ENCODE measurements at places on chromosomes 12 and 14. TPM values are rescaled to one million over a fixed set of nuclear protein-coding genes. Genes with fewer than 3 reads are reported as not detected.

DNA sequence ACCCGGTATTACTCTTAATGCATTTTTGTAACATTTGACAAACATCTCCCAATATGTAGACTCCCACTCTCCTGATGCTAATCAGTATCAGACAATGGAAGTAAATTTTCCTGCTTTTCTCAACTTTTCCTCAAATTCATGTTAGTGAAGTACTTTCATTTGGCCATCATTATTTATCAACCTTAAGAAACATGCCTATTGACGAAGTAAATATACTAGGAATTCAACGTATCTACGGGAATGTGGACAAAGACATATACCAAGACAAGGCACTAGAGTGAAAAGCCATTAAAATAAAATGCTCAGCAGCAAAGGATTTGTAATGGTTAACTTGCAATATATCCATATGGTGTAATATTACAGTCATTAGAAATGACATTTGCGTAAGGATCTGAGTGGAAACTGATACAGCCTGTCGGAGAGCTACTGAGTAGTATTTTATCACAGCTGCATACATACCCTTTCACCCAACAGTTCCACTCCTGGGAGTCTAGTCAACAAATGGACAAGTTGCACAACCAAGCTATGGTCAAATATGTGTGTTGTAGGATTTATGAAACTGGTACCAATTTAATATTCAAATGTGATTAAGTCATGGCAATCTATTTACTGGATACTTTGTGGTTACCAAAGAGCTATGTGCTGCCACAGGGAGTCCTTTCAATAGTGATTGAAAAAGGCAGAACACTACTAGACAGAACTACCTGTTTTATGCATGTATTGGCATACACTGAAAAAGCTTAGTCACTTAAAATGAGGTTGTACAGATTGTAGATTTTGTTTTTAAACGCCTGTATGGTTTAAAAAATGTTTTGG, 26.5 kb downstream of the NUDT4 start:
- no peak for DNase-seq

GRCh38 chr14:83638748-83639504, 1891.0 kb upstream of the FLRT2 start:
- DNase-seq = no peak

DNA sequence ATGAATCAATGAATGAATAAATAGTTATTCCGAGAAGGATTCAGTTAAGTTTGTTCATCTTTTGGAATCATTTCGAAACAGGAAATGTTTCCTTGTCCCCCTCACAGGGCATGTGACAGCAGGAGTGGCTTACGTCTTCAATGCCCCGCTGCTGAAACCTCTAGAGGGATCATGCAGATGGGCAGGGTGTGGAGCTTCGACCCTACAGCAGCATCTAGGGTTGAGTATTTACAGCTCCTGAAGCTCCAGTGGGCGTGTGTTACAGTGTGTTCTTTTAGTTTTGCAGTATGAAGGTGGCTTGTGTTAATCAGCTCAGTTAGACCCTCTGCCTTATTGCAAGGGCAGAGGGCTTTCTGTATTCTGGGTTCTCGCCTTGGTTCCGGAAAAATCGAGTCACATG, 2.6 kb downstream of the NAV3 start:
- no peak for DNase-seq

GRCh38 chr12:120397824-120398540, 29.0 kb upstream of the MSI1 start:
- no peak for DNase-seq

DNA sequence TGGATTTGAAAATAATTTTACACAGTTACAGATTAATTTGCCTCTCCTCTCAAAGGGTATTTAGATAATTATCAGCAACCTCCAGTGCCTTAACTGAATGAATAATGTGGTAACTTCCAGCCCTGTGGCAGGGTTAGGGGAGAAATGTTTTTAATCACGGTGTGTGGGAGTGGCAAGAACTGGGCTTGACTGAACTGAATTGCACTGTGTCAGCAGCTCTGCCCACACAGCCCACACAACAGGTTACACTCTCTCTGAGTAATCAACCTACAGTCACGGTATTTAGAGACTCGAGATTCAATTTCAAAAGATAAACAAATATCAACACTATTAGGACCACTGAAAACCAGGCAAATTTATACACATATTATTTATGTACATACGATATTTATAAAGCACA, 198.5 kb downstream of the KCNC2 start:
- no peak for DNase-seq

DNA sequence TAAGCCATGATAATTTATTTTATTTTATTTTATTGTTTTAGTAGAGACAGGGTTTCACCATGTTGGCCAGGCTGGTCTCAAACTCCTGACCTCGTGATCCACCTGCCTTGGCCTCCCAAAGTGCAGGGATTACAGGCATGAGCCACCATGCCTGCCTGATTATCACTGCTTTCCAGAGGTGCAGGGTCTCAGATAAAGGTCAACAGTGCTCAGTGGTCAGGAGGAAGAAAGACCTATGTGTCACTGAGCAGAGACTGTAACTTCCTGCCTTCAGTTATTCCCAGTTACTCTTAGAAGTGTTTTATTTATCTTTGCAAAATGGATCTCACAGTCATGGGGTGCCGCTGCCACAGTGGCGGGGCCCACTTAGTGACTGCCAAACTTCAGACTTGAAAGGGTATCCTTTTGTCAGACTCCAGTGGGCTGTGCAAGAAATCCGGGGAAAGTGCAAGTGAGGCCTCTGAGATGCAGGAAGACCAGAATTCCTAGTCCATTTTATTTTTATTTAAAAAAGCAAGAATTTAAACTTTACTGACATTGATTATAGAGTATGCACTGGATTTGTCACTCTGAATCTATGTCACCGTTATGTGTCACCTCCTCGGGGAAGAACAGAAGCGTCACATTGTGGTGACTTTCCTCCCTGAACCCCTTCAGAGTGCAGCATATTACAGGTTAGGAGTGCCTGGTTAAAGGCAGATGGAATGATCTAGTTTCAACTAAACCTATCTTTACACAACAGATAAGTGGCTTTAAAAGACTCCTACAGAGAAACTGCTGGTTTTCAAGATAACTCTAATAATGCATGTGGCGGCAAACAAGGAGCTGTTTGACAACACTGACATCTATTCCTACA, 59.1 kb upstream of the BICD1 start:
- DNase-seq = no peak

DNA sequence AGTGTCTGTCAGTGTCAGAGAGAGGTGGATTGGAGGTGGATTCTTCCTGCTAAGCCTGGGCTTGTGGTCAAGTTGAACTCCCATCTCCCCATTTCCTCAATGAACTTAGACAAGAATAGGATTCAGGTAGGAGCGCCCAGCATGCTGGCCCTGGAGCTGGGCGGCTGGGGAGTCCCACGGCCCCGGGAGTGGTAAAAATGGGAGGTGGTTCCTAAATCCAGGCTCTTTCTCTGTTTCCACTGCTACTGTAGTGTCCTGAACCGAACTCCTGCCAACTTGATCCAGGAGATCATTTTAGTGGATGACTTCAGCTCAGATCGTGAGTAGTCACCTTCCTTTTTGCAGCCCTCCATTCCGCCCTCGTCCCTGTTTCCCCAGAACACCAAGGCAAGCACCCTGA, 65.1 kb downstream of the GALNT16 start:
- no peak for DNase-seq

GRIP1 gene
- total RNA-seq = 4.9 TPM

MVK gene
- 12.0 TPM for total RNA-seq

TSHR gene
- total RNA-seq = 0.74 TPM

IFNG-AS1 gene
- 0.28 TPM for total RNA-seq

FAM222A gene
- total RNA-seq = not detected

OAS2 gene
- total RNA-seq = 16.5 TPM

Data from omental fat pad (tissue), 4 donors.